Colonic mucosa (tissue), 4 donors: ENCODE measurements at places on chromosomes 16 and 17. TPM values are rescaled to one million over a fixed set of nuclear protein-coding genes. Genes with fewer than 3 reads are reported as not detected.

- DNase-seq = no peak
Measured at GRCh38 chr17:65323049-65323448, 185.9 kb downstream of the RGS9 start.

- no peak for DNase-seq
Measured at GRCh38 chr16:65769776-65770438, 596.6 kb upstream of the CDH5 start.

The NPTX1 gene
- 0.10 TPM for total RNA-seq

DNA sequence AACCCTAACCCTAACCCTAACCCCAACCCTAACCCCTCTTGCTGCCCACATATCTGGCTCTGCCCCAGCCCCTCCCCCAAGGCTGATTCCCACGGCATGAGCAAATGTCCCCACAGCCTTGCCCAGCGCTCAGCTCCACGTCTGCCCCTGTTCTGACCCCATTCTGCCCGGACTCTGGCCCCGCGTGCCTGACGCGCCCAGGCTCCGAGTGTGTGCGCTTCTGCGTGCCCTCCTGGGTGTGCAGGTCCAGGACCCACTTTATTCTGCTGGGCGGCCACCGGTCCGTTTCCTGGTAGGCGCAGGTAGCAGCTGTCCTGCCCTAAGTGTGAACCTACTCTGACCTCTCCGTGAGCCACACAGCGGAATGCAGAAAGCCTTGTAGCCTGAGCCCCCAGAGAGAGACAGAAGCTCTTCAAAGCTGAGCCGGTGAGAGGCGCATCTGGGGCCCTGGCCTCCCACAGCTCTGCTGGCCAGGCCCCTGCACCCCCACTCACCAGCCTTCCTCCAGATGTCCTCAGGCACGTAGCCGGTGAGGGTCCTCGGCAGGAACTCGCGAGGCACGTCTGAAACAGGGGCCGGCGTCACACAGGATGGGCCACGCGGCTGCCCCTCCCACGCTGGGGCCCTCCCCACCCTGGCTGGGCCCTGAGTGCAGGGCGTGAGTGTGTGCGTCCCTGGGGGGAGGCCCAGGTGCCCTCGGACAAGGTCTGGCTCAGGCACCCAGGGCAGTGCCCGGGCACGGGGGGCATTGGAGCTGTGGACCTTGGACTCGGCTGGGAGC lies 14.0 kb upstream of the PABPN1L start:
- no peak for DNase-seq

- peak; percentile 24 for DNase-seq
Measured at GRCh38 chr16:66670691-66671388, 25.7 kb downstream of the CMTM4 start.

- no peak for DNase-seq
Measured at GRCh38 chr17:9038380-9038779, 17.1 kb downstream of the NTN1 start.

DNA sequence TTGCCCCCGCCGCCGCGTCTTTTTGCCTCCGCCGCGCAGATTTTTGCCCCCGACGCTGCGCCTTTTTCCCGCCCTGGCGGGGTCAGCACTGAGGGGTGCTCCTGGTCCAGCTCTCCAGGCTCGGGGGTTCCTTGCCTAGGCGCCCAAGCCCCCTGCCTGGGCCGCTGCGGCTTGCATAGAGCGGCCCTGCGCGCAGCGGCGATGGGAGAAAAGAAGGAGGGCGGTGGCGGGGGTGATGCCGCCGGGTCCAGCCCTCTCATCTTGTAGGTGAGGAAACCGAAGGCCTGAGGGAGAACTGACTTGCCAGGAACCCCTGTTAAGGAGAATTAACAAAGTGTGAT lies 330.8 kb upstream of the WSB1 start:
- DNase-seq = no peak

The TRAPPC1 gene
- total RNA-seq = 129 TPM

The TM4SF5 gene
- total RNA-seq = 15.1 TPM

- no peak for DNase-seq
Measured at GRCh38 chr17:53629188-53629587, 193.5 kb upstream of the KIF2B start.

- DNase-seq = no peak
Measured at GRCh38 chr17:9522074-9522473, 53.5 kb downstream of the STX8 start.

- DNase-seq = no peak
Measured at GRCh38 chr16:68179196-68179795, 56.6 kb downstream of the ESRP2 start.
